RPMI7951 (cell line): ENCODE measurements at places on chromosomes 1 and 21. TPM values are rescaled to one million over a fixed set of nuclear protein-coding genes. Genes with fewer than 3 reads are reported as not detected.

The DNAJC11 gene
- 18.2 and 24.6 TPM in 2 replicates for total RNA-seq

The ERICH3 gene
- 0.68 and 0.72 TPM in 2 replicates for total RNA-seq

The TLR5 gene
- total RNA-seq = 0.20 TPM in 1 of 2 replicates, not detected in the other

The VPS45 gene
- 43.6 and 56.7 TPM in 2 replicates for total RNA-seq

The SH3BP5L gene
- 13.3 and 18.6 TPM in 2 replicates for total RNA-seq

The MOB3C gene
- total RNA-seq = 7.0 and 8.4 TPM in 2 replicates

The PEX10 gene
- 23.3 and 27.9 TPM in 2 replicates for total RNA-seq

The S100A4 gene
- total RNA-seq = 836 and 954 TPM in 2 replicates

The PHC2 gene
- total RNA-seq = 124 and 142 TPM in 2 replicates

The EXTL1 gene
- total RNA-seq = 2.2 and 4.1 TPM in 2 replicates

The CHIA gene
- not detected in 2 replicates for total RNA-seq

The SMYD2 gene
- 75.5 and 82.2 TPM in 2 replicates for total RNA-seq

The CGN gene
- under 0.01 and 0.10 TPM in 2 replicates for total RNA-seq

The DCST1 gene
- total RNA-seq = not detected in 2 replicates

The SLAMF8 gene
- total RNA-seq = 1.5 and 2.6 TPM in 2 replicates

The FAM110D gene
- total RNA-seq = not detected in 2 replicates

The MNDA gene
- not detected in 2 replicates for total RNA-seq

The KCNE2 gene
- not detected in 2 replicates for total RNA-seq

The FCRL4 gene
- not detected in 2 replicates for total RNA-seq

The CD53 gene
- total RNA-seq = 0.29 TPM in 1 of 2 replicates, not detected in the other

The POU3F1 gene
- total RNA-seq = not detected in 2 replicates

The FCRL1 gene
- total RNA-seq = 0.10 TPM in 1 of 2 replicates, not detected in the other

The CLDN14 gene
- not detected in 2 replicates for total RNA-seq
